ENCODE measurements at places on chromosomes 5 and 9. TPM values are rescaled to one million over a fixed set of nuclear protein-coding genes. Genes with fewer than 3 reads are reported as not detected.

DNA sequence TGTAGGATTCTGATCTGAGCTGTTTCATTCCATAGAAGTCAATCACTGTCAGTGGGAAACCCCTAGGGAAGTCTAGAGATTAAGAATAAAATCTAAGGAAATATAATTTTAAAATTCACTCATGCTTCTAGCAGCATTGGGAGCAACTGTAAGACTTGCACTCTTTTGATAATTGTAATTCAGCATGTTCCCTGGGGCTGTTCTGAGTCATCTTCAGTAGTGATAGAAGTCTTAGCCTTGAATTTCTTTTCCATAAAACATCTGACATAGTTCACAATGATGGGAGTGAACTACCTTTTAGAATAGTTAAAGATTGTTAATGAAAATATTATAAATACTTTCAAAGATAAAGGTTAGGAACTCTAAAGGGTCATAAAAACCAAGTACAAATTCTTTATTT lies 935.8 kb downstream of the DTWD2 start:
- H3K4me3 ChIP-seq: no peak overlapping the region
- H3K27ac ChIP-seq: no peak overlapping the region
- DNase-seq: no peak
- no peaks in the 10 kb centered on the region for H3K36me3 ChIP-seq
- H3K27me3 ChIP-seq: no peaks in the 10 kb centered on the region
- H3K4me1 ChIP-seq: no peaks in the 10 kb centered on the region

GRCh38 chr5:154753792-154754191 lies 1.4 kb upstream of the LARP1 start:
- H3K36me3 ChIP-seq: no peaks in the 10 kb centered on the region
- peaks cover 19% of the 10 kb centered on the region for H3K4me1 ChIP-seq
- H3K4me3 ChIP-seq: peak overlapping the region; percentile 68
- peak overlapping the region; percentile 97 for H3K27ac ChIP-seq

DNA sequence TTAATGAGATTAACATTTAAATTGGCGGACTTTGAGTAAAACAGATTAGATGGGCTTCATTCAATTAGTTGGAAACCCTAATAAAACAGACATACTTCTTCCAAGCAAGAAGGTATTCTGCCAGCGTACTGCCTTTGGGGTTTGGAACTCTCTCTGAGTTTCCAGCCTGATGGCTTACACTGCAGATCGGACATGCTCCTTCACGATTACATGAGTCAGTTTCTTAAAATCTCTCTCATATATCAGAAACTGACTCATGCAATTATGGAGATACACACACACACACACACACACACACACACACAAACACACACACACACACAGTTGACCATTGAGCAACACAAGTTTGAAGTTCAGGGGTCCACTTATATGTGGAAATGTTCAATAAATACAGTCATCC lies 789.4 kb downstream of the CDH12 start:
- H3K4me3 ChIP-seq: no peak overlapping the region
- H3K27me3 ChIP-seq: no peaks in the 10 kb centered on the region
- H3K36me3 ChIP-seq: no peaks in the 10 kb centered on the region

DNA sequence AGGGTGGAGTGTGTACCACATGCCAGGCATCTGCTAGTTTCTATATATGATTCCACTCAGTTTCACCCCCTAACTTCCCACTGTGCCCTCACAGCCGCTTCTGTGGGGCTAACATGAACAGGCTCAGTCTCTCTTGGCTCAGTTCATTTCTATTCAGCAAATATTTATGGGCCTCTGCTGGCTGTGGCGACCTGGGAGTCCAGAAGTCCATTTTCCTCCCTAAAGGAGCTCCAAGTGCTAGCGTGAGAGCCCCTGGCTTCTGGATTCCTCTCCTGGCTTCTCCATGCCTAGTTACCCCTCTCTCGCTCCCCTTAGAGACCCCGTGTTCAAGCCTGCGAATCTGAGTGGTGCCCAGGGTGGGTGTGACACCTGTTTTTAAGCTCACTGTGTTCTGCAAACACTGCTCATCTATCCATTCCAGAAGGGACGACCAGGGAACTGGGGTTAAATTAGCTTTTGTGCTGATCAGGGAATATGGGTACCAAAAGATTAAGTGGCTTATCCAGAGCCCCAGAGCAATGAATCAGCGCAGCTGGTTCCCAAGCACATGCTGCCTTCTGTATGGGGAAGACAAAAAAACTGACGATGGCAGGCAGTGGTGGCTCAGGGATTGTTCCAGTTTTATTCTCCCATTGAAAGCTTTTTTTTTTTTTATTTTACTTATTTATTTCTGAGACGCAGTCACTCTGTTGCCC lies 57.6 kb downstream of the HMCN2 start:
- no peak overlapping the region for H3K27ac ChIP-seq
- no peak overlapping the region for H3K4me3 ChIP-seq
- H3K27me3 ChIP-seq: peaks cover 8% of the 10 kb centered on the region
- H3K4me1 ChIP-seq: peaks cover 8% of the 10 kb centered on the region
- DNase-seq: no peak

DNA sequence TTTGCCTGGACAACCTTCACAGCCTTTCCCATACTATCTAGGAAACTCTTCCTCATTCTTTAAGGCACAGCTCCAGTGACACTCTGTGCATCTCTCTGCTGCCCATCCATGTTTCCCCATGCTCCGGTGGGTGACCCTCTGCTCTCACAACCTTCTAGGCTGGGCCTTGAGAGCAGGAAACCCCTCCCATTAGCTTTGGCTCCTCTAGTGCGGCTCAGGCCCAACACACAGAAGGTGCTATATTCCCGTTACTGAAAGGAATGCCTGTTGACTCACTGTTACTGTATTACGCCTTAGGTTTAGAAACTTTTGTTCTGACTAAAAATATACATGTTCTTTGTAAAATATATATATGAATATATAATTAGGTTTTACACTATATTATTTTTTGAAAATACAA lies 8.1 kb upstream of the CCL28 start:
- H3K27me3 ChIP-seq: peaks cover 6% of the 10 kb centered on the region
- H3K36me3 ChIP-seq: no peaks in the 10 kb centered on the region
- H3K4me1 ChIP-seq: no peaks in the 10 kb centered on the region
- H3K4me3 ChIP-seq: no peak overlapping the region
- DNase-seq: no peak
- H3K27ac ChIP-seq: no peak overlapping the region

GRCh38 chr5:7405277-7405676 lies 9.3 kb downstream of the ADCY2 start:
- no peak overlapping the region for H3K27ac ChIP-seq
- H3K27me3 ChIP-seq: no peaks in the 10 kb centered on the region
- no peaks in the 10 kb centered on the region for H3K4me1 ChIP-seq
- H3K36me3 ChIP-seq: no peaks in the 10 kb centered on the region
- no peak overlapping the region for H3K4me3 ChIP-seq
- no peak for DNase-seq

DNA sequence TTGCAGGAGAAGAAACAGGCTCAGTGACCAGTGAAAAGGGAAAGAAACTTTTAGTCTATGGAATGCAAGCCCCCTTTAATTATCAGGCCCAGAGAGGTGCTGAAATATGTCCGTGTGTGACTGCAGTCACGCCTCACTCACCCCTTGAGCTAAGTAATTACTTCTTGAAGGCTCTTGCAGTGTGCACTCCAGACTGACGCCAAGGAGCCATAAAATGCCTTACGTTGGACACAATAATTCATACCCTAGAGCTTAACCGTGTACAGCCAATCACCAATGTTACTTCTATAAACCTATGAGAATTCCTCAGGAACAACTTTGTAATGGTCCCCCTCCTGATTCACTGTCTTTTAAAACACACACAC lies 242.2 kb downstream of the SYK start:
- H3K27me3 ChIP-seq: no peaks in the 10 kb centered on the region
- no peaks in the 10 kb centered on the region for H3K36me3 ChIP-seq
- no peak for DNase-seq

- H3K27ac ChIP-seq: no peak overlapping the region
- no peak overlapping the region for H3K4me3 ChIP-seq
- H3K27me3 ChIP-seq: no peaks in the 10 kb centered on the region
- no peaks in the 10 kb centered on the region for H3K36me3 ChIP-seq
- no peaks in the 10 kb centered on the region for H3K4me1 ChIP-seq
Measured at GRCh38 chr5:137055271-137055872, 443.8 kb downstream of the SPOCK1 start.

DNA sequence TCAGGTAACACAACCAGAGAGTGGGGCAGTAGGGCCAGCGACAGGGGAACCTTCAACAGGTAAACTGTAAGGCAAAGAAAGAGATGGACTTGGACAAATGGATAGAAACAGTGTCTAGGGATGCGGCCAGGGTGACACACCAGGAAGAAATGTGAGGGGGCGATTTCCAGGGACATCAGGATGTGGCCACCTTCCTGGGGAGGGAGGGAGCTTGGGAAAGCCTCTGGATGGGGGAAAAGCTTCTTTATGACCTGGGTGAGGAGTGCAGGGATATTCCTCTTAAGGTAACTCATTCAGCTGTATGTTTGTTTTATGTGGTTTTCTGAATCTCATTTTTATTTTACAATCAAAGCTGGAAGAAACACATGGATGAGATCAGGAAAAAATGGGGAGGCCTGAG lies 11.9 kb upstream of the NXNL2 start:
- no peaks in the 10 kb centered on the region for H3K36me3 ChIP-seq
- H3K4me3 ChIP-seq: no peak overlapping the region
- peaks cover 4% of the 10 kb centered on the region for H3K4me1 ChIP-seq
- no peak for DNase-seq

GRCh38 chr5:3251784-3252183 lies 343.8 kb upstream of the IRX1 start:
- no peak for DNase-seq
- H3K36me3 ChIP-seq: no peaks in the 10 kb centered on the region
- H3K4me3 ChIP-seq: no peak overlapping the region
- H3K4me1 ChIP-seq: no peaks in the 10 kb centered on the region
- H3K27ac ChIP-seq: no peak overlapping the region
- H3K27me3 ChIP-seq: no peaks in the 10 kb centered on the region

DNA sequence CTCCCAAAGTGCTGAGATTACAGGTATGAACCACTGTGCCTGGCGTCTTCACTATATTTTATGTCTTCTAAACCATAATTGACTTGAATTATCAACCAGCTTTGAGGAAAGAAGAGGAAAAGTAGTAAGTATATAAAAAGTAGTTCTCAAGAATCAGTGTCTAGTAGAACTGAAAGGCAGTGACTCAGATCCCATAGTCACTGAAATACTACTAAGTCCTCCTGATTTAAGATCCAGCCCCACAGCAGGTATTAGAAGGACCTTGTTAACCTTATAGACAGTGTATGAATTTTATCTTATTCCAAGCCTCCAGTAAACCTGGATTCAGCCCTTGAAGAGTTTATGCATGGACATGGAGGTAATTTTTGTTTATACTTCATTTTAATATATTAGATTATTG lies 31.5 kb downstream of the LNPEP start:
- no peaks in the 10 kb centered on the region for H3K27me3 ChIP-seq
- no peak for DNase-seq
- H3K4me3 ChIP-seq: no peak overlapping the region
- H3K27ac ChIP-seq: no peak overlapping the region
- H3K4me1 ChIP-seq: peaks cover 10% of the 10 kb centered on the region

GRCh38 chr9:82490019-82490499 lies 501.5 kb downstream of the SPATA31D1 start:
- no peak overlapping the region for H3K4me3 ChIP-seq
- peak; percentile 89 for DNase-seq
- H3K36me3 ChIP-seq: no peaks in the 10 kb centered on the region
- no peaks in the 10 kb centered on the region for H3K27me3 ChIP-seq
- no peaks in the 10 kb centered on the region for H3K4me1 ChIP-seq

DNA sequence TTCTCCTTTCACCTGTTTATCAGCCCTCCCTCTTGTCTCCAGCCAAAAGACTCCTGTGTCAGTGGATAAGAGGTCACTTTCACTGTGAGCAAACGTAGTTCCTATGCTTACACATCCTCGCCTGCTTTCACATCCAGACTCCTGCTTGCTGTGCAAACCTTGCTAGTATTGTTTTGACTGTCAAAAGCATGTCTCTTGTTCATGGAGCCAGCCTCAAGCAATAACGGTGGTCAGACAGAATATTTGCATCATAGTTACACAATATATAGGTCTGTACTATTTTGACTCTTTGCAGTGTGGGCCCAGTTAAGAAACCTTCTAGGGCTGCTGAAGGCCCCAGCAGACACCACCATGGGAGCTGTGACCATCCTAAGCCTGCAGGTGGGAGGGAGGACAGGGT lies 420.0 kb downstream of the SEMA5A start:
- no peak overlapping the region for H3K27ac ChIP-seq
- no peaks in the 10 kb centered on the region for H3K27me3 ChIP-seq
- no peak overlapping the region for H3K4me3 ChIP-seq

DNA sequence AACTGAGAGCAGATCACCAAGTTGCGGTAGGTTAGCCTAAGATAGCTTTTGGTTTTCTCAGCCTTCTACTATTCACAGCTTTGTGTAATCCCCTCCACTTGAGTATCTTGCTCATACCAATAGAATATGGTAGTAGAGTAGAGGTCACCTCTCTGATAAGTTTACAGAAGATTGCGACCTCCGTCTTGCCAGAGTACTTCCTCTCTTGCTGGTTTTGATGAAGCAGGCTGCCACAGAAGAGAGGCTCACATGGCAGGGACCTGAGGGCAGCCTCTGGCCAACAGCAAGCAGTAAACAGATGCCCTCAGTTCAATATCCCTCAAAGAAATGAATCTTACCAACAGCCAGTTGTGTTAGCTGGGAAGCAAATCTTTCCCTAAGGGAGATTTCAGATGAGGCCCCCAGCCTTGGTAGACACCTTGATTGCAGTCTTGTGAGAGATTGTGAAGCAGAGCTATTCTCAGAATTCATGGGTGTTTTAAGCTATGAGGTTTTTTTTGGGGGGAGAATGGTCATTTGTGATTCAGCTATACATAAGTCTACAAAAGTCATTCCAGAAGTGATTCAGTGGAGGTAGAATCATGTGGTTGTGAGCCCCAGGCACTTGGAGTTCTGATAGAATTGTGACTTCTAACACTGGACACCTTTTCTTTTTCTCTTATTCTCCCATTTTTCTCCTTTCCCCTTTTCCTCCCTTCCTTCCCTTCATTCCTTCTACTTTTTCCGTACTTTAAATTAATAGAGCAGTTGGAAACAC lies 22.7 kb upstream of the CDKN2B start:
- no peak for DNase-seq
- no peaks in the 10 kb centered on the region for H3K27me3 ChIP-seq
- H3K27ac ChIP-seq: no peak overlapping the region
- H3K4me1 ChIP-seq: peaks cover 1% of the 10 kb centered on the region

GRCh38 chr9:126341902-126342301 lies 15.3 kb downstream of the MVB12B start:
- no peaks in the 10 kb centered on the region for H3K27me3 ChIP-seq
- no peaks in the 10 kb centered on the region for H3K36me3 ChIP-seq
- no peak overlapping the region for H3K27ac ChIP-seq
- no peaks in the 10 kb centered on the region for H3K4me1 ChIP-seq
- no peak for DNase-seq

GRCh38 chr9:133731876-133732638 lies 6.1 kb downstream of the SARDH start:
- no peaks in the 10 kb centered on the region for H3K27me3 ChIP-seq
- no peak overlapping the region for H3K27ac ChIP-seq
- peak; percentile 28 for DNase-seq
- no peak overlapping the region for H3K4me3 ChIP-seq
- H3K4me1 ChIP-seq: no peaks in the 10 kb centered on the region
- no peaks in the 10 kb centered on the region for H3K36me3 ChIP-seq

GRCh38 chr5:173472164-173472563 lies 143.9 kb upstream of the STC2 start:
- DNase-seq: peak; percentile 98
- peak overlapping the region; percentile 79 for H3K27ac ChIP-seq
- H3K4me1 ChIP-seq: peaks cover 25% of the 10 kb centered on the region
- H3K4me3 ChIP-seq: no peak overlapping the region

The CBY3 gene
- not detected for total RNA-seq

The SAXO1 gene
- 0.17 TPM for total RNA-seq

The GLDC gene
- 0.51 TPM for total RNA-seq

The DPYSL3 gene
- total RNA-seq: 135 TPM

The CCNO gene
- total RNA-seq: not detected

The WDR5 gene
- total RNA-seq: 15.4 TPM

The BHMT2 gene
- 20.3 TPM for total RNA-seq

The SLC25A48 gene
- not detected for total RNA-seq

The SLC6A7 gene
- total RNA-seq: not detected

Measured in fibroblast of lung (primary cell).